NCI-H1092 (cell line): ENCODE measurements at places on chromosomes 13 and 19.

GRCh38 chr19:50322234-50322633 lies 6.9 kb downstream of the KCNC3 start:
- no peak for DNase-seq

DNA sequence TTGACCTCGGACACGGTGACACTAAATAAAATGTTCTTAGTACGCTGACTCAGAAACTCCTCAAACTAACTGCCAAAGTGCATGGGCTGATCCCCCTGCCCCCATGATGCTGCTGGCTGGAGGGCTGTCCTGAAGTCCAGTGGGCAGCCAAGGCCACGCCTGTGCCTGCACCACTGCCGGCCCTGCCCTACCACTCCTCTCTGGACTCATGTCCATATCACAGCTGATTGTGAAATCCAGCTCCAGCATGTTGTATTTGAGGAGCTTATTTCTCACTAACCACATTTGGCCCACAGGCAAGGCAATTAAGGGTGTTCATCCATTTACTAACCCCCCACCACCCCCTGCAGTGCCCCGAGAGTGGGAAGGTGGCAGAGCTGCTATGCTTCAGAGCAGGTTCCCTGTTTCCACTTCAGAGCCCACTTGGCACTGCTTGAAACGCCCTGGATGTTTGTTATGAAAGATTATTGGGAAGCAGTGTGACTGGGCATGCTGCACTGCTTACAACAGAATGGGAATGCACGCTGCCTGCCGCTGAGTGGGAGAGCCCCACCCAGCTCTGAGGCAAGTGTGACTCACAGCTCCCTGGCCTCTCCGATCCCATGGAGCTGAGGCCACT lies 114.0 kb downstream of the UQCRFS1 start:
- no peak for DNase-seq

- no peak for DNase-seq
These were observed 3.2 kb upstream of the PRR36 start for GRCh38 chr19:7877249-7877836.

GRCh38 chr13:80054806-80055205 lies 286.1 kb downstream of the SPRY2 start:
- DNase-seq: no peak

GRCh38 chr19:40584007-40584406 lies 7.3 kb downstream of the SHKBP1 start:
- DNase-seq: no peak

DNA sequence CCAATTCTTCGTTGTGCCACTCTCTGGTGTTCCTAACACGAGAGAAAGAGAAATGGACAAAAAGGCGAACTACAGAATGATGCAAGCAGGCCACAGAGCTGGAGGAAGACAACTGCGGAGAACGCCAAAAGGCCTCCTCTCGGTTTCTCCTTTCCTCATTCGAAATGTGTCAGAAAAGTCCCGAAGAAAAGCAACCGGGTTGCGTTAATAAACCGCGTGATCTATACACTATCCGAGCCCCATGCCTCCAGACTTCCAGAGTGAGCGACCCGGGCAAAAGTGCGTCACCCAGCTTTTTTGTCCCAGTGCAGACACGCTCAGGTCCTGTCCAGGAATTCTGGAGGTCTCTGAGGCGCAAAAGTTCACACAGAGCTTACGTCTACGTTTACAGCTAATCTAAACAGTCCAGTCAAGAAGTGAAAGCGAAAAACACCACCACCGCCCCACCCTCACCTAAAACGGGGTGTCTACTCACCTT lies 413 bp downstream of the N4BP2L2 start:
- no peak for DNase-seq

- DNase-seq: no peak
These were observed 94.1 kb downstream of the HSPH1 start for GRCh38 chr13:31067416-31068118.

- no peak for DNase-seq
These were observed 236.7 kb downstream of the B3GLCT start for GRCh38 chr13:31436478-31436877.

- DNase-seq: no peak
These were observed 16.1 kb downstream of the MKNK2 start for GRCh38 chr19:2034729-2035589.

DNA sequence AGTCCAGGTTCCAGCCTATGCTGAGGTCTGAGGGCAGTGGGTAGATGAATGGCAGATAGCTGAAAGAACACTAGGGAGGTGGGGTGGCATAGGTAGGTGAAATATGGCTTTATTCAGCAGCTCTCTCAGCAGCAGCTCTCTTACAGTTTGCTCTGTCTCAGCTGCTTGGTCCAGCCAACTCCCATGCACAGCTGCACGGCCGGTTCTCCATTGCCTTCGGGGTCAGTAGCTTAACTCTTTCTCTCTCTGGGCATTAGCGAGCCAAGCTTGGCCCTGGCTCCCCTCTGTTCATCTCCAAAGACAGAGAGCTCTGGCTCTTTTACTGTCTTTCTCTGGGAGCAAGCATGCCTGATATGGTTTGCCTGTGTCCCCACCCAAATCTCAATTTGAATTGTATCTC lies 151.9 kb downstream of the MYO16 start:
- DNase-seq: no peak

- DNase-seq: no peak
These were observed 121.3 kb upstream of the SPACA7 start for GRCh38 chr13:112254900-112255299.

- DNase-seq: no peak
These were observed 50.9 kb upstream of the TPM4 start for GRCh38 chr19:16025108-16026101.

GRCh38 chr13:23622985-23623384 lies 52.8 kb downstream of the TNFRSF19 start:
- no peak for DNase-seq

- no peak for DNase-seq
These were observed 84.8 kb downstream of the PCDH17 start for GRCh38 chr13:57716295-57716694.

- DNase-seq: no peak
These were observed 47.9 kb upstream of the OLFM4 start for GRCh38 chr13:52980695-52981094.

GRCh38 chr19:19741184-19741583 lies 8.3 kb upstream of the ZNF14 start:
- DNase-seq: no peak

DNA sequence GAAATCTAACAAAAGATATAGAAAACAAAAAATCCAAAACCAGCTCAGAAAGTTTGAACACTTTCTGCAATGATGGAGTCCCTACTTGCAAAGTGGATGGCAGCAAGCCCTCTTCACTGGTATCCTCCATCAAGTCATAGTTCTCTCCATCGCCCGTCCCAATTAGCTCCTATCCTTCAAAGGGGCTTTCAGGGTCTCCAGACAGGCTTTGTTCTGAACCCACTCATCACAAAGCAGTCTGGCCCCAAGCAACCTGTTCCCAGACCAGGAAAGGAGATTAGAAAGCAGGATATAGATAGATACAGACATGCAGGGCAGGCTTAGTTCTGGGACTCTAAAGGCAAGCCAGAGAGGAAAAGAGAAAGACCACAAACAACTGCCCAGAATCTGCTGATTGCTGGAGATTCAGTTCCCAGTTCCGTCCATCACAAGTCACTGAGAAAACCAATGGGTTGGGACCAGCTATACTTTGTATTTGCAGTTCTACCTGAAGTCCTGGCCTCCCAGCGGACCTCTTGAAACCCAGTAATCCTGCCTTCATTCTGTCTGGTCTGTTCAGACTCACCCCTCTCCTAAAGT lies 47.2 kb upstream of the EPHX3 start:
- no peak for DNase-seq

GRCh38 chr13:53821632-53822031 lies 793.0 kb downstream of the OLFM4 start:
- DNase-seq: no peak

DNA sequence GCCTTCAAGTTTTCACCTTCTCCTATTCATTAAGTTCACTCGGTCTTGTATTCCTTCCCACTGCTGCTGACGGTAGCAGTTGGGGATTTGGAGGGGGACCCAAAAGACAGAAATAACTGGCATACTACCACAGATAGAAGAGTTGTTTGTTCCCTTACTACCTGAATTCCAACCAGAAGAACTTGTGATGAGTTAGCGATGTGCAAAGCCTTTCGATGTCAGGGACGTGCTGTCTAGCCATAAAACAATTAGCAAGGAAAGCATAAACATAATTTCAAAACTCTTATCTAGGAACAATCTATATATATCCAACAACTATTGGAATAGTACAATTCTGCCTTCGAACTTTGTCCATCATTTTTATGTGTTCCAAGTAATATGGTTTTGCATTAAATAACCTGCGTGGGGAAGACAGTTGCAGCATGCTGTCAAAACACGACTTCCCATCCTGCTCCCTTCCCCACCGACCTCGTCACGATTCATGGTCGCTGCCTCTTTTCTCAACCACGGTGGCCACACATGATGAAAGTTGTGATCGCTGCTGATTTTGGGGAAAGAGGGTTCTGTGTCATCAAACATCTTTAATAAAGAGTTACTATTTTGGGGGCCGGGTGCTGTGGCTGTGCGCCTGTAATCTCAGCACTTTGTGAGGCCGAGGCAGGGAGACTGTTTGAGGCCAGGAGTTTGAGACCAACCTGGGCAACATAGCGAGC lies 3.8 kb upstream of the SLC7A9 start:
- no peak for DNase-seq

DNA sequence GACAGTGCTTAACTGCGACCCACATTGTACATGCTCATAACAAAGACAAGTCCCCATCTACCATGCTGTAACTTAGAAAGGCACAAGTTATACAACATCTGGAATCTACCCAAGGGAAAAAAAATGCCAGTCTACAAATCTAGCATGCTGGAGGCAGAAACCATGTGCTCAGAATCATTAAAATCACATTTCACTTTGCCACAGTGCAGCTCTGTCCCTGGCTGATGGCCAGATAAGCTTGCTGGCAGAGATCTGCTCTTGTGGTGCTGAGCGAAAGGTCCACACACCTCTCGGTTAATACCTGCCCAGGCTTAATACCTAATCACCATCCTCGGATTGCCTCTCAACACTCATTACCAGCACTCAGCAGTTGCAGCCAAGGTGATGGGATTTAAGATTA lies 74.1 kb upstream of the UQCRFS1 start:
- DNase-seq: peak; percentile 32
